ENCODE measurements at places on chromosomes 1 and 21.

DNA sequence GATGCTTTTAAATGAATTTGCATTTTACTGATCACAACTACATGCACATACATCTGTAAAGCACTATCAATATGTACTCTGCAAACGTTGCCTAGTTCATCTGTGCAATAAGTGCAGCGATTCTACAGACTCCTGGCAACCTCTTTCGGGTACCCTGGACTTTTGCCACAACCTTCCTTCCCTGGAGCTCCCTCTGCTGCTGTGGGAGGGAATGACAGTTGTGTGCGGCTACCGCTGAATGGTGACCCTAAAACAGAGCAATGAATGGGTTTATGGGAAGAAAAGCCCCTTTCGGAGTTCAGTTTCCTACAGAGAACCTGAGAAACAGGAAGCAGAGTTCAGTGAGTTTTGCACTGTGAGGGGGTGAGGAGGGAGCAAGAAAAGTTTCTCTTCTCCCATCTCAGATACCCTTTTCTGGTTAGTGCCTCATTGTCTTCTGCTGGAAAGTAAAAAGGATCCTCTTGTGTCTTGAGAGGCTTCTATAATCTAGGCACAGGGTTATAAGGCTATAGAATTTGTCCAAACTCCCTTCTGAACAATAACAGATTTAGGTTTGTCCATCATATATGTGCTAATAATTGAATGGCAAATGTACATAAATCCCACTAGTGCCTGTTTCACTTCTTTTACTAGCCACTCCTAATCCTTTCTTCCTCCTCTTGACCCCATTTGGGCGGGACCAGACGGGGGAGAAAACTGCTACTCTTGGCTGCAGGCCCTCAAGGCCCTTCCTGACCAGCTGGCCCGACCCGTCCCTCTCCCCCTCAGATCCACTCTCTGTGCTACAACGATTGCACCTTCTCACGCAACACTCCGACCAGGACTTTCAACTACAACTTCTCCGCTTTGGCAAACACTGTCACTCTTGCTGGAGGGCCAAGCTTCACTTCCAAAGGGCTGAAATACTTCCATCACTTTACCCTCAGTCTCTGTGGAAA, 19.8 kb upstream of the SARS1 start:
- DNase-seq: peak; percentile 60

DNA sequence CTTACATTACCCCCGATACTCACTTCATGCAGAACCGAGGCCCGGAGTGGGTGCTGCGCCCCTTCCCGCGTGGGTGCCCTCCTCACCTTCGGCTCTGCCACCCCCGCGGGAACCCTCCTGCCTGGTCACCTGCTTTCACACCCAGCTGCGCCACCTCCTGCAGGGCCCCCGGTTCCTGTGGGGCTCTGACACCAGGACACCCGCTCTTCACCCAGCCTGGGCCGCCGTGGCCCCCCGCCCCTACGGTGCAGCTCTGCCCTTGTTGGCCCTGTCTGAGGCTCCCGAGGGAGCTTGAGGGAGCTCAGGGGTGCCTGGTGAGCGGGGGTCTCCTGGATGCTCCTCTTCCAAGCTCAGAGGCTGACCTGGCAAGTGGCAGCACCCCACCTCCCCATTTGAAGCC, 19.0 kb downstream of the RRP1 start:
- DNase-seq: no peak

DNA sequence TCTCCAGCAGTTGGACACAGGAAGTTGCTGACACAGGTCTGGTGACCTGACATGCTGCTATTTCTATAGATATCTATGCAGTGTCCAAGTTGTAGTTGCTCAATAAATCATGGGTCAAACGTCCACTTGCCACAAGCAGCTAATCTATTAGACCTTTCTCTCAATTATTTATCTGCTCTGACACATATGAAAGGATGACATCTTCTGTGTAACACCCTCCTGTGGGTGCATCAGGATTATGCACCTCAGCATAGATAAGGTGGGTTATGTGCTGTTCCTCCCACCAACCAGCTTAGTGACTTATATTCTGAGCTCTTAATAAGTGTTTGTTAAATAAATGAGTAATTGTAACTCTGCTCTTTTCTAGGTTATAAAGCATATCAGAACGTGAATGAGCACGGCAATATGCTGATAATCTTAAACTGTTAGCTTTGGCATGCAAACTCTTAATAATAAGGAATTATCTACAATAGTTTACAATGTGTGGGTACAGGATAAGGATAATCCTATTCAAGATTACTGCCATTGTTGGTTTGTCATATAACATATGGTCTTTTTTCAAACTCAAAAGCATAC, 90.7 kb upstream of the GCLM start:
- DNase-seq: no peak

DNA sequence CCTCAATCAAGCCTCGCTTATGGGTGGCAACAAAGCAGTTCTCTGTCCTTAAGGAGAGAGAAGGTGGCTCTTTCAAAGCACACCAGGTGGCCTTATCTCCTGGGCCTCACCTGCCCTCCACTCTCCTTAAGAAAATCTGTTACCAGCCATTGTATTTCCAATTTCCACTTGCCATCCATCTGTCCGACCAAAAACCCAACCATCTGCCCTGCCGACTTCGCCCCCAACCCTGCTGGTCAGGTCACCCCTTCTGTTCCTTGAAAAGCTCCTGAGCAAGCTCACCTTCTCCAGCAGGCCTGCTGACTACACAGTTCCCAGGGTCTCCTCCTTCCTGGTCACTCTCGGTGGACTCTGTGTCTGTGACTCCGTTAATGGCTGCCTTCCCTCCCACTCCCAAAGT, 619 bp upstream of the IGFN1 start:
- DNase-seq: no peak

GRCh38 chr1:230330157-230330556, 96.0 kb downstream of the PGBD5 start:
- no peak for DNase-seq

DNA sequence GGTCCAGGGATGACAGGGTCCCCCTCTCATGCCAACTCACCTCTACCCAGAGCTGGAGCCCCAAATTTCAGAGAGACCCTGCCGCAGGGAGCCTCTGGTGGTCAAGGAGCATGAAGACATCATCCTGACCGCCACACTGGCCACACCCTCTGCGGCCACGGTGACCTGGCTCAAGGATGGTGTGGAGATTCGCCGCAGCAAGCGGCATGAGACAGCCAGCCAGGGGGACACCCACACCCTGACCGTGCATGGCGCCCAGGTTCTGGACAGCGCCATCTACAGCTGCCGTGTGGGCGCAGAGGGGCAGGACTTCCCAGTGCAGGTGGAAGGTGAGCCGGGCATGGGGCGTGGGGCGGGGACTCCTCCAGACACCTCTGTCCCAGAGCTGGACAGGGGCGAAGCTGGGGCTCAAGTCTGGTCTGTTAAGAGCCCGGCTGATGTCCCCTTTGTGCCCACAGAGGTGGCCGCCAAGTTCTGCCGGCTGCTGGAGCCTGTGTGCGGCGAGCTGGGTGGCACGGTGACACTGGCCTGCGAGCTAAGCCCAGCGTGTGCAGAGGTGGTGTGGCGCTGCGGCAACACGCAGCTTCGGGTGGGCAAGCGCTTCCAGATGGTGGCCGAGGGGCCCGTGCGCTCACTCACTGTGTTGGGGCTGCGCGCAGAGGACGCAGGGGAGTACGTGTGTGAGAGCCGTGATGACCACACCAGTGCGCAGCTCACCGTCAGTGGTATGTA, 66.0 kb downstream of the OBSCN start:
- DNase-seq: no peak

DNA sequence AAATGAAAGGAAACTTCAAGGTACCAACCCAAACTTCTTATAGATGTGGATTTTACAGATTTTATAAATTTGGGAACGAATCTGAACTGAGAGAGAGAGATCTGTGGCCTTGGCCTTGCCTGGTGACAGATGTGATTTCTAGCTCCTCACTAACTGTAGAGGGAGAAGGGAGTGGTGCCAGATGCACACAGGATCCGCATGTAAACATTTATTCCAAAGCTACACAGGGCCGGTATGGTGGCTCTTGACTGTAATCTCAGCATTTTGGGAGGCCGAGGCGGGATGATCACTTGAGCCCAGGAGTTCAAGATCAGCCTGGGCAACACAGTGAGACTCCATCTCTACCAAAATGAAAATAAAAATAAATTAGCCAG, 77.1 kb downstream of the PGBD5 start:
- no peak for DNase-seq

DNA sequence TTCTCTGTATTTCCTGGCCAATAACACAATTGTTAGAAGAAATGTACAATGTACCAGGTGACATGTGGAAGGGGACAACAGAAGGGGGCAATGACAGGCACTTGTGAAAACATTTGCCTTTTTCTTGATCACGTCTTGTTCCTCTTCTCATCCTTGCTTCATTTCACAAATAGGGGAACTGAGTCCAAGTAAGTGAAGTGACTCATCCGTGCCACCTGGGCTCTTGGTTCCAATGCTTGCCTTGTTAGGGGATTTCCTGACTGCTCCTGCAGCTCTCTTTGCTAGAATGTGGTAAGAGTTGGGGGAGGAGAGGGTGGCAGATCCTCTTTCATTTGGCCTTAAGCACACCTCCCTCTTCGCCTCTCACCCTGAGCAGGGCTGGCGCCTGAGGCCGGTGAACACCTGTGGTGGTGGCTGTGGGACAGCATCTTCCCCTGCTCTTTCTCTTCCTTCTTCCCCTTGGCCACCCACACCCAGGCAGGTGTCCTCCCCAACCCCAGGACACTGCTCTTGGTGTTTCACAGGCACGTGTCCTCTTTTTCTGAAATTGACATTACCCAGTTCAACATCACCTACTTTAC, 2.2 kb upstream of the RHEX start:
- peak; percentile 58 for DNase-seq

DNA sequence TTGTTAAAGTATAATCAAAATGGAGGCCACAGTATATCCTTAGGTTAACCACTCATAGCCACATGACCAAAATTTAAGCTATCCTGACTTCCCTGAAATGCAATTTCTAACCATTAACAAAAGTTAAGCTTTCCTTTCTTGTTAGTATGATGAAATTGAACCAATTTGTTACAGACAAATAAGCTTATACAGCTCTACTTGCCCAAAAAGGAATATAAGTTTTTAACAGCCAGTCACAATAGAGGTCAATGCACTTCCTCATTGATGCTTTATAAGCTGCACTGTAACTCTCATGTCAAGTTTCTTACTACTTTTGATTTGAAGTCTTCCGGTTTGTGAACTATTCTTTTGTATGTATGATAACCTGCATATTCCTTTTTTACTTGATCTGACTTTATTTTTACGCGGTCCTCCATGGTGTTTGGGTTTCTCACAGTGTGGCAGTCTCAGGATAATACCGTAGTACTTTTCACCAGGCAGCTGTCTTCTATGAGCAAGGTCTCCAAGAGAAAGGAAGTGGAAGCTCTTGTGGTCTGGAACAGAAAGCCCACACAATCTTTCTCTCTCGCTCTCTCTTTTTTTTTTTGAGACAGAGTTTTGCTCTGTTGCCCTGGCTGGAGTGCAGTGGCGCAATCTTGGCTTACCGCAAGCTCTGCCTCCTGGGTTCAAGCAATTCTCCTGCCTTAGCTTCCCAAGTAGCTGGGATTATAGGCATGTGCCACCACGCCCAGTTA, 331.6 kb downstream of the SRGAP2C start:
- peak; percentile 69 for DNase-seq

DNA sequence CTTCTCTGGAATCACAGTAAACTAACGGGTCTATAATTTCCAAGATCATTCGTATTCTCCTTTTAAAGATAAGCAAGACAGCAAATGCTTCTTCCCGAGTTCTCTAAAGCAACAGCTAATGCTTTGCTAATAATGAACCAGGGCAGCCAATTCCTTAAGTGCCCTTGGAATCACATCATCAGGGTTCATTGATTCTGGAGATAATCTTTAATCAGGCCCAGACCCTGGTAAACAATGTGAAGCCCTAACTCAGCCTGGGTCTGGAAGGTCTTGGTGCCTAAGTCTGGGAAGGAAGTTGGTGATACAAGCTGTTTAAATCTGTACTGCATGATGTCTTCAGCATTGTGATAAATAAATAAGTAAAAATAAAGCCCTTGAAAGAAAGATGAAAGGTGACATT, 18.4 kb downstream of the ERI3 start:
- DNase-seq: no peak

DNA sequence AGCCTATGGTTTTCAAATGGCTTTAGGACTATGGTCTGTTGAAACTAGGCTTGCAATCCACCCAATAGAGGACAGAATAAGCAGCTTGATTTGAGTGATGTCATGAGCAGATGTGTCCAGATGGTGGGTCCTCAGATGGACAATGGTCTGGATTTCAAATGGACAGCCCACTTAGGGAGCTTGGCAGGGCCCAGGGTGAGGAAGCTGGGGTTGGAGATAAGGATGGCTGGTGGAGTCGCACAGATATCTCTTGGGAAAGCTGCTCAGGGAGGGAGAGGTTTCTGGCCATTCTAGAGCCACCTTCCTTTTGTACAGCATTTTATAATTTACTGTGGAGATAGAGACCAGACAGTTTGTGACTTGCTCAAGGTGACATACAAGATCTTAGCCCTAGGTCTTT, 55.0 kb downstream of the NFASC start:
- DNase-seq: no peak

DNA sequence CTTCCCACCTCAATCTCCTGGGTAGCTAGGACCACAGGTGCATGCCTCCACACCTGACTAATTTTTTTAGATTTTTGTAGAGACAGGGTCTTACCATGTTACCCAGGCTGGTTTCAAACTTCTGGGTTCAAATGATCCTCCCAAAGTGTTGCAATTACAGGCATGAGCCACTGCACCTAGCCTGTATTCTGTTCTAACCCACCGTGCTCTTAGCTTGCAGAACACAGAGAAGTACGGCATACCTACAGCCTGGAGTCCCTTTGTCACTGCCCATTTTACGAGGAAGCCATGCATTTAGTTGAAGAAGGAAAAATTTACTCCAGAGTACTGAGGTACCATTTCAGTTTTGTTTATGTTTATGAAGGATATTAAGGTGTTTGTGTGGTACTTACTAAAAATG, 29.7 kb upstream of the NEXN start:
- no peak for DNase-seq

GRCh38 chr21:34987501-34988072, 61.5 kb downstream of the RUNX1 start:
- DNase-seq: no peak

DNA sequence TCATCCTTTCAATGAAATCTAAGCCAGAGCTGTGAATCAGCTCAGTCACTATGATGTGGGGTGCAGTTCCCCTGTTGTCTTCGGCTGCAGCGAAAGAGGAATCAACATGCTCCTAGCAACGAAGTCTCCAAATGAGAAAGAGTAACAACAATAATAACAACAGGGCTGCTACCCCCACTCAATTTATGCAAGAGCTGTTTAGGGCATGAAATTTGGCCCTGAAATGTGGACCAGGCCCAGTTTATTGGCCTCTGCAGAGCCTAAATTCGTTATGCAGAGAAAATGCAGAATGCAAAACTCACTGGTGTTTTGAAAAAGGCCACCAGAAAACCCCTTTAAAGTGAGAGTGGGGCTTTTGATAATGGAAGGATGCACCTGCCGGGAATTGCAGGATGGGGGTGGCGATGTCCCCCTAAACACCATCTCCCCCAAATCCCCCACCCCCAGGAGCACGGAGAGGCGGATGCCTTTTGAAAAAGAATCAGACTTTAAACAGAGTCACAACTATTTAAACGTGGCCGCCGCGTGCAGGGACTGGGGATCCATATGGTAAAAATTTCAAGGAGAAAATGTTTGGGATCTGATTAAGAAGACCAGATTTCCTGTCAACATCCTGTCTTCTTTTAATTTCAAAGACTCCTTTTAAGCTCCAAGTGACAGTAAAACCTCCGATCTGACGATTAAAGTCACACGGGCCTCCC, 1.9 kb downstream of the RUNX3 start:
- DNase-seq: no peak
